ENCODE measurements at places on chromosomes 4 and X. TPM values are rescaled to one million over a fixed set of nuclear protein-coding genes. Genes with fewer than 3 reads are reported as not detected.

SOD3 gene
- total RNA-seq = not detected

GRCh38 chrX:113157496-113157895 is 316.9 kb upstream of the AMOT start:
- no peak for DNase-seq

UNC5C gene
- not detected for total RNA-seq

DNA sequence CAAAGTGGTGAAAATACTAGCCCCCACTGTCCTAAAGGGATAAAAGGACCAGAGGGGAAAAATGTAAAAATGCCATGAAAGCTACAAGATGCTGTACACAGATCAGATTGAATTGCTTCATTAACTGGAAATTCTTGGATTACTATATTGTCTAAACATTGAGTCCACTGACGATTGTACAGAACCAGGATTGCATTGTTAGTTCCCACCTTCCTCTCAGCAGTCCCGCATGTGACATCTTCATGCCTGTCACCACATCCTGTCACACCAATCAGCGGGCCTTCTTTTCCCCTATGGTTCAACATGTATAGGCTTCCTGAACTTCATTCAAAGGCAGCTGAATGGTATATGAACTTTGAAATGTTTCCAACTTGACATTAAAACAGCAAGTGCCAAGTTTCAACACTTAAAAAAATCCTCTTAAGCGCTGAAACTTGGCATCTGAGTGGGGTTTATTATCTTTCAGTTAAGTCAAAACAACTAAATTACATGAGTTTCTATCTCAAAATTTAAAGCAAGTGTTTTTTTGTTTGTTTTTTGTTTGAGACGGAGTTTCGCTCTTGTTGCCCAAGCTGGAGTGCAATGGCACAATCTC is 24.6 kb downstream of the ZRSR2 start:
- no peak for DNase-seq

- DNase-seq = no peak
Measured at GRCh38 chrX:13658602-13659001, 5.7 kb downstream of the TCEANC start.

GRCh38 chr4:101697266-101697665 is 93.3 kb upstream of the BANK1 start:
- no peak for DNase-seq

- DNase-seq = no peak
Measured at GRCh38 chr4:76219299-76220055, 5.9 kb upstream of the SCARB2 start.

TBC1D25 gene
- total RNA-seq = 19.4 TPM

- DNase-seq = peak; percentile 57
Measured at GRCh38 chr4:2281575-2282343, 19.9 kb upstream of the MXD4 start.

DNA sequence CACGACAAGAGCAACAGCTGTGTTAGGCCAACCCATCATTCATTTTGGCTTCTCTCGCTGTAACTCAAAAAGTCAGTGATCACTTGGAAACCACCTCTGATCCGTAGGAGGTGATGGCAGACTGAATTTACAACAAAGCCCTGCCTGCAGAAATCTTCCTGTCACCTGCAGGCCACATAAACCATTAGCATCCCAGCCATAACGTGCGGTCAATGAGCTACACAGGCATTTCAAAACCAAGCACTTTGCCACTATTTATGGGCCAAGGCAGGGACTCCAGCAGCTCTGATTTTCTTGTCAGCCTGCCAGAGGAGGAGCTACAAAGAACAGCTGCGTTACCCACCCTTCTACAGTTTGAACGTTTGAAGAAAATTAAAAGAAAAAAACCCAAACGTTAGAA is 228.1 kb upstream of the PPARGC1A start:
- DNase-seq = no peak

IDUA gene
- 24.7 TPM for total RNA-seq

GRCh38 chrX:23902419-23902818 is 5.3 kb downstream of the APOO start:
- DNase-seq = no peak

DNA sequence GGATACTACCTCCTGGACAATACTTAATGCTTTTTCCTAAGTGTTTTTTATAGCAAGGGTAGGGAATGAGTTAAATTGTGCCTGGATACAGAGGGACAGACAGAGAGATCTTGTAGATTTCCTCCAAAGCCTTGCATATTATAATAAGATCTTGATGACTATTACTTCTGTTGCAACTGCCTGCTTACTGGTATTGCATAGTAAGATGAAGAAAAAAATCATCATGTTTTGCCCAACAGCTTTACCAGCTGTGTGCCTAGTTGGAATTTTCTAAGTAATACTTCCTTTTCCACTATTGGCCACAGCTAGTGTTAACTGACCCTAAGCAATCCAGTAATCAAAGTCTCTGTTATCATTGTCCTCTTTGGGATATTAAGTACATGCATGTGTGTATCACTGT is 139.0 kb downstream of the DCK start:
- DNase-seq = no peak

GRCh38 chrX:120464411-120464810 is 4.7 kb downstream of the LAMP2 start:
- DNase-seq = no peak

DNA sequence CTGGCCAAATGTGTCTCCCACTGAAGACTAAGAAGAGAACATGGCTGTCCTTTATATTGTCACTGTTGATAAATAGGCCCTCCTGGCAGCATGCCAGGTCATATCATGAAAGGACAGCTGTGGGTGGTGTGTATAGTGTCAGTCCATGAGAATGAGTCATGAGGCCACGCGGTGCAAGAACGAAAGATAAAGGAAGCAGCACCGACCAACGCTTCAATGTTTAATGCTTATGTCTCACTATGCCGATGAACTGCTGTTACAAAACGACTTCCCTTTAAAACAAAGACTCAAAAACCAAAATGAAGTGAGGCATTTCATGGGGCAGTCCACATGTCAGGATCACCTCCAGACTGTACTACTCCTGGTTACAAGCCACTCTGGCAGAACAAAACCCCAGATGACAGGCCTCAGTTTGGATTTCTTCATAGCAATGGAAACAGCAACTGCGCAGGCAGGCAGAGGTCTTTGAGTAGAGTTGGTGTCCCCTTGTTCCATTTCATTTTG is 5.2 kb upstream of the TCEANC start:
- no peak for DNase-seq

APLN gene
- total RNA-seq = not detected

DNA sequence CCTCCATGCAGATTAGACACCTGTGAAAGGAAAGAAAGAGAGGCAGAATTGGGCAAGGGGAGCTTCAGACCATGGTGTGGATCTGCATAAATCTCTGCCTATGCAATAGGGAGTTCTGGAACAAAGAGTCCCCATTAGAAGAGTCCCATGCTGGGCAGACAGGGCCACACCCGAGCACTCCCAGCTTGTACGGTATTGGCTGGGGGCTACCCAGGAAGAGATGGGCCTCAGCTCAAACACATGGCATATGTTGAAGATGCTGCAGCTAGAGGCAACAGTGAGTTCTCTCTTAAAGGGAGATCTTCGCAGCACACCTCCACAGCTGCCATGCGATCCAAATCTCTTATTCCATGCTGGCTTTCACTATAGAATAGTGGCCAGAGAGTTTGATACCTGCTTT is 24.7 kb downstream of the CCNG2 start:
- no peak for DNase-seq

- DNase-seq = no peak
Measured at GRCh38 chrX:31819455-31819854, 747.6 kb upstream of the FTHL17 start.

PLP2 gene
- total RNA-seq = 111 TPM

DNA sequence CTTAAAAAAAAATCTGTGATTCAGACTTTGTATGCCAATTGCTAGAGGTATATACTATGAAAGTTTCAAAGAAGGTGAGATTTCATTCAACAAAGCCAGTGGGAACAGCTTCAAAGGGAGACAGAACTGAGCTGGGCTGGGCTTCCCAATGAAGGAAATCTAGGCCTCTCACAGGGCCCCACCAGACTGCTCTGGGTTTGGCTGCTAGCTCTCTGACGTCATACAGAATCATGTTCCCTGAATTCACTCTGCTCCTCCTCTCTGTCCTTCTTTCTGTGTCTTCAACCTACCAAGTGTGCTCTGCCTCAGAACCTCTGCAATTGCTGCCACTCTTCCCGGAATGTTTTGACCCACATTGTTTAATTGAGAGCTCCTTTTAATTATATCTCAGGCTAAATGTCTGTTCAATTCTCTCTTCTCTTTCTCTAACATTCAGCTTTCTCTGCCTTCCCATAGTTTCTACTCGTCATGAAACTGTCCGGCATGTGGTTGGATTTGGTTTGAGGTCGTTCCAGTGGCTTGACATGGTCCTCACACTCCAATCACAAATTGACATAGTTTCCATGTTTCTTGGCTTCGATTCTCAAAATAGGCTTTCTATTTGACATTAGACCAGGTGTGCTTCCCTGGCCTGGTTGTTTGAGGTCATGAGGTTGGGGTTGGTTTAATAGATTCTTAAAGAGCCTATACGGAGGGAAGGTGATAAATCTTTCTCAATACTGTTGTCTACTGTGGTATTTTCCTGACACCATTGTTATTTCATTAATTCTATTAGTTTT is 282.1 kb upstream of the EMCN start:
- no peak for DNase-seq

GRCh38 chr4:172630280-172630679 is 538.3 kb upstream of the GALNT7 start:
- no peak for DNase-seq

DNA sequence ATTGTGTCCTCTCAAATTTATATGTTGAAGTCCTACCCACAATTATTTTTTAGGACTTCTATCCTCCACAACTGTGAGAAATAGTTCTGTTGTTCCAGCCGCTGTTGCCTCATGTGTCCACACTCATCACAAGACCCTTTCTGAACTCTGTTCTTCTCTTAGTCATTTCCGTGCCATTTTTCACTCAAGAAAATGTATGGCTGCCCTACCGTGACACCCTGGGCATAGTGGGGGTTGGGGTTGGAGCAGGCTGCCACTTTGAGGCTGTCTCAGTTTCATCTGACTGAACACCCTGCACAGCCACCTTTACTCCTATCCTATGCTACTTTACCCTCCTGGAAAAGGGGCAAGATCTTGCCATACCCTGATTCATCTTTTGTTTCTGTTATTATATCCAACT is 319.1 kb downstream of the TENM3 start:
- DNase-seq = no peak

SRPX2 gene
- not detected for total RNA-seq

LIN54 gene
- 10.4 TPM for total RNA-seq

- no peak for DNase-seq
Measured at GRCh38 chr4:75552452-75552851, 3.4 kb upstream of the ODAPH start.

STOX2 gene
- not detected for total RNA-seq

- DNase-seq = no peak
Measured at GRCh38 chr4:2073808-2074481, 14.8 kb downstream of the NAT8L start.

FABP2 gene
- total RNA-seq = not detected

TMEM144 gene
- total RNA-seq = not detected

DNA sequence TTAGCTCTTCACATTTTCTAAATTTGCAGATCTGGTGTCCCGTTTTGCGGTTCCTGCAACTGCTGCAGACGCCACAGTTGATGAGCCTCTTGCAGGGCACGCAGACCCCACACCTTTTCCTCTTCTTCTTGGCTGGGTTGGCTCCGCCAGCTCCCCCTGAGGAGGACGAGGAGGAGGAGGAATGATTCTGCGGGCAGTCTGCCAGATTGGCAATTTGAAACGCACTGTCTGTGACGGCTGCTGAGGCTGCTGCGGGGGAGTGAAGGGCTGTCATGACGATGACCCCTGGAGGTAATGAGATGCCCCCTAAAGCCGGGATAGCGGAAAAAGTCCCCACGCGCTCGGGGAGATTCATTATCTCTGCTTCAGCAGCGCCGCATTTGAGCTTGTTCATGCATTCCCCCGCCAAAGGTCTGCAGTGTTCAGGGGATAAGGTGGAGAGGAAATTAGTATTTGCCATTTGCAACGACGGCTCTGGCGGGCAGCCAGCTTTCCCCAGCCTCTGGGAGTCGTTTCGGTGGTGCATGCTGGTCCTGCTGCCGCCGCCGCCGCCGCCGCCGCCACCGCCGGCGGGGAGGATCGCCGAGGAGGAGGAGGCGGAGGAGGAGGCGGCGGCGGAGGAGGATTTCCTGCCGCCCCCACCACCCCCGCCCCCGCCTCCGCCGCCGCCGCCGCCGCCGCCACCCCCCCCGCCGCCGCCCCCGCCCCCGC is 3.8 kb downstream of the CXXC4 start:
- DNase-seq = no peak

ESX1 gene
- total RNA-seq = not detected

DNA sequence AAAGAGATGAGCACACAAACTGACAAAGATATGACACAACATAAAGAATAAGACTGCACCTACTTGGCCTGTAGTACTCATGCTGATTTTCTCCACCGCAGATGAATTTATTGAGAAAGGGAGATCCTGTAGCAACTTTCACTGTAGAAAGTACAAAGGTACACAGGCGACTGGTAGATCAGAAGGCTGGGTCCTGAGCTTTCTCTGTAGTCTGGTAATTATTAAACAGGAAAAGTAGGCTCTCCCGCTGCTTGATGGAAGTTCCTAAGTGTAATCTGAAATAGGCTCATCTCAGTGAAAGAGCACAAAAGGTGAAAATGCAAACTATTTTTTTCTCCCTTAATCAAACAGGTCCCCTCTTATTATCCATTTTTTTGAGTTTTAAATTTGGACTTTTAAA is at the start of gene ADH6:
TSS of gene ADH6 (minus strand) at position 175 of the 400 bp plus-strand sequence. CDS start at position 81, 94 bp downstream.
- DNase-seq = no peak

- DNase-seq = no peak
Measured at GRCh38 chrX:118736394-118737010, 9.1 kb downstream of the IL13RA1 start.

GRCh38 chr4:118348886-118349285 is 3.9 kb downstream of the PRSS12 start:
- no peak for DNase-seq

- no peak for DNase-seq
Measured at GRCh38 chr4:104749062-104749461, 254.4 kb upstream of the CXXC4 start.

CENPVL3 gene
- not detected for total RNA-seq

DNA sequence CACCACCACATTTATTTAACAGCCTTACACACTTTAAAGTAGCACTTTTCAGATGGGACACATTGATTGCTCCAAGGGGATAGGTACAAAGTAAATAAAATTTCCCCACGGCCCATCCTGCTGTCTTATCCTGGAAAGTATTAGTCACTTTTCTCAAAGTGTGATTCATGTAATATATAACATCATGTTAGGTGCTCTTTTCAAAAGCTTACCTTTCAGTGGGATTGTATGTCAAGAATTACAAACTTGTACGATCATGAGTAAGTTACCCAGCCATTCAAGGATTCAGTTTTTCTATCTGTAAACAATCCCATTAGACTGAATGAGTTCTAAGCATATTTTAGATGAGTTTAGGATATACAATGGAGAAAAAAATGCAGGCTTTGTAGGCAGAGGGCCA is 876.6 kb upstream of the GRID2 start:
- no peak for DNase-seq

TMSB15C gene
- 2.3 TPM for total RNA-seq

GASK1B gene
- not detected for total RNA-seq

All from activated B cell treated with CpG ODN at 0.5 μM for 24 hours (primary cell).